ENCODE measurements at places on chromosomes 13 and 19.

DNA sequence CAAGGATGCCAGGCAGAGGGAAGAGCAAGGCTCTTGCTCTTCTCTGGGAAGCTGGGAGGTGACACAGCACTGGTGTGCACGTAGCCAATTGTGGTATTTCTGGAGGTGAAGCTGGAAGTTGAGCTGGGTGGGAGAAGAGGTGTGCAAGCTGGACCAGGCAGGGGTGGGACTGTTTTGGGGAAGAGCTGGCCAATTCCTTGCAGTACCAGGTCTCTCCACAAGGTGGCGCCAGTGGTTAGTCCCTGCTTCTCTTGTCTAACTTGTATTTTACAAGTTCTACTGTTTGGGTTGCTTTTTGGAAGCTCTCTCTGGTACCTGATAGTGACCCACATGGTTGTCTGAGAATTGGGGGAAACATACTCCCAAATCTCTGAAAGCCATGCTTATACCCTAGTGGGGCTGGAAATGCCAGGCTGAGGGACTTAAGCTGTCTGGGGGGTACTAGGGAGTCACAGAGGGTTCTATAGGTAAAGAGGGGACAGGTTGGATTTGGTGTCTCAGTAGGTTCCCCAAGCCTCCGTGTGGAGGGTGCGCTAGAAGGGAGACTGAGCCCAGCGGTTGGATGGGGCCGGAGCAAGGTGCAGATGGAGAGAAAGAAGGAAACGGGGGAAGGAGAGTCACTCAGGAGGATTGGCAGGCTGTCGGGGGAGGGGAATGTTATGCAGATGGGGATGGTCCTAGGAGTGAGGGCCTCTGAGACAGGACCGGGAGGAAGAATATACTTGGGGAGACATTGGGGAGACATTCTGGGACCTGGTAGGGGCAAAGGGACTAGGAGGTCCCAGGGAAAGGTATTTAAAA lies 3.0 kb downstream of the HPN start:
- DNase-seq, result peak; percentile 56

- no peak for DNase-seq
These were observed 35.6 kb downstream of the UCHL3 start for GRCh38 chr13:75585153-75585552.

- peak; percentile 14 for DNase-seq
These were observed 927 bp downstream of the LPAR6 start for GRCh38 chr13:48411841-48412531.

DNA sequence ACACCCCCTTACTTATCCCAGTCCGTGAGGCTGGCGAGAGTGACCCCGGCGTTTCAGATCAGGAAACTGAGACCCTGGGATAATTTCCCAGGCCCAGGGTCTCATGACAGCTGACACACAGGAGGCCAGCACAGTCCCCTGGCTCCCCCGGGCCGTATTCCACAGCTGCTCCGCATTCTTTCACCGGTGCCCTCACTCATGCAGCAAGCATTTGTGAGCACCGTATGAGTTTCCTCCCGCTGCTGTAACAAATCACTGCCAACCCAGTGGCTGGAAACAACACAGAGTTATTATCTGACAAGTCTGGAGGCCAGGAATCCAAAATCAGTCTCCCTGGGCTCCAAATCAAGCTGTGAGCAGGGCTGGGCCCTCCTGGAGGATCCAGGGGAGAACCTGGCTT lies 21.3 kb downstream of the GADD45B start:
- DNase-seq, result no peak

DNA sequence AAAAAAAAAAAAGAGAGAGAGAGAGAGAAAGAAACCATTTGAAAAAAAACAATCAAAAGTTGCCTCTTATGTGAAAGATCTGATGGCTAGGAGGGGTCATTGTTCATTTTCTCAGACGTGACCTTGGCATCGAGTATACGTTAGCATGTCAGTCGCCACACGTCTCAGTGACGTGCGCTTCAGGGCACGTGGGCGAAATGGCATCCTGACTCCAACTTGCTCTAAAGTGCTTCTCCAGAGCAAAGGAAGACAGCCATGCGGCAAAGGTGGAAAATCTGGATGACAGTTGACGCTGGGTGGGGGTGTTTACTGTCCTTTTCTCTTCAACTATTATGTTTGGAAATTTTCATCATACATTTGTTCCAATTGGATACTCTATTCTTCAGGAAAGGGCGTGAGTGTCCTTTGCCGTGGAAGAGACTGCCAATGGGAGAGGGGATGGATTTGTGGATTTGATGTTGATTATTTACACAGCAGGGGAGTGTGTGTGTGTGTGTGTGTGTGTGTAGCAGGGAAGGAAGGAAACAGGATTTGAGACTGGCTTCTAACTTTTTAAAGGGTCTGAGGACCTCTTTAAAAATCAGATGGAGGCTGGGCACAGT lies 25.0 kb downstream of the KLF2 start:
- no peak for DNase-seq

DNA sequence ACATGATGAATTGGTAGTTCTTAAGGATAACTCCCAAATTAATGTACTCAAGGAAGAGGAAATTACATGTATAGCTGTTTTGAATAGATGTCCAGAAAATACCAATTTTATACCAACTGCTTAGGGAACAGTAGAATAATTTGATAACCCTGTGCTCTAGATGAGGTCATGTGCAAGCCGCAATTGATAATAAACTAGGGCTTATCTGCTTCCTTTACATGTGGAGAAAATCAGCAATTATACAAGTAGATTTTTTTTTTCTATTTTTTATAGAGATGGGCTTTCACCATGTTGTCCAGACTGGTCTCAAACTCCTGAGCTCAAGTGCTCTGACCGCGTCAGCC lies 9.3 kb downstream of the TPT1 start:
- DNase-seq, result no peak
